ENCODE measurements at places on chromosomes 3 and 15. TPM values are rescaled to one million over a fixed set of nuclear protein-coding genes. Genes with fewer than 3 reads are reported as not detected.

GRCh38 chr3:40913192-40913591 is 286.1 kb upstream of the CTNNB1 start:
- DNase-seq, result no peak

GRCh38 chr3:193897731-193898180 is 238.2 kb upstream of the HES1 start:
- no peak for DNase-seq

- peak; percentile 19 for DNase-seq
Measured at GRCh38 chr3:98732286-98733052, 30.7 kb upstream of the ST3GAL6 start.

GRCh38 chr15:27563765-27564370 is 535.2 kb downstream of the OCA2 start:
- DNase-seq, result no peak

- no peak for DNase-seq
Measured at GRCh38 chr3:187264021-187264420, 27.5 kb downstream of the MASP1 start.

DNA sequence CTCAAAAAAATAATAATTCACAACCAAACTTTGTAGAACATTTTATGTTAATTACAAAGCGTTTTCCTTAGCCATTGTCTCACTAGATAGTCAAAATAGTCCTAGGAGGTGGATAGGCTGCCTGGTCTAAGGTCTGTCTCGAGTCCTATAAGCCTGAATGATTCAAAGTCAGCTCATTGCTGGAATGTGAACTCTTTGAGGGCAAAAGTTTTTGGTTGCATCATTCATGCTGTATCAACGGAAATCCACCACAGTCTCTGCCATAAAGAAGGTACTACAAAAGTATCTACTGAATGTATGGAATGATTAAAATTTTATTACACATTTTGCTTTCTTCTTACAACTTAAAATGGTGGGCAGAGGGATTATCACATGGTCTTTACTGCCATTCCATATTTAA is 387.3 kb upstream of the RARB start:
- DNase-seq, result no peak

IDH2 gene
- total RNA-seq, result 157 TPM

GRCh38 chr15:48365575-48365974 is 34.3 kb downstream of the DUT start:
- DNase-seq, result no peak

DNA sequence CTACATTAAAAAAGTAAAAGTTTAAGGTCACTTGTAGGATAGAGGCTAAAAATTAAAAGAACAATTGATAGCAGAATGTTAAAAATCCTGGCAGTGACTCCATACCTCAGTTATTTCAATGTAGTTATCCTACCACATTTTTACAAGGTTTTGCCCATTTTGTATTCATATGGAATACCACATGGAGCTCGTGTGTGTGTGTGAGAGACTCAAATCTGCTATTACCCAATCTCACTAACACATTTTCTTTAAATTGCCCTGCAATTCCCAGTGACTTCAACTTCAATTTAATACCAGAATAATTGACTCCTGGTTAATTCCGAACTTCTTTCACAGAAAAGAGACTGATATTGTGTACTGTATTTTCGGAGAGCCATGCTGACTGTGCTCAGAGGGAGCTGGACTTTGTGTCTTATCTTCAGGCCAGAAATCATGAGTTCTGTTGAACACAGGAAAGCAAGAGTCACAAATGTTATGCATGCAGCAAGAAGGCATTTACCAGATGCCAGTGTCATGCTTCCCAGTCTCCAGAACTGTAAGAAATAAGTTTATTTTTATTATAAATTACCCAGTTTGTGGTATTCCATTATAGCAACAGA is 529.0 kb upstream of the NECTIN3 start:
- DNase-seq, result no peak

All from activated naive CD8-positive, alpha-beta T cell treated with anti-CD3 and anti-CD28 coated beads for 36 hours (primary cell).